Astrocyte of the spinal cord (primary cell): ENCODE measurements at places on chromosomes 7 and 10.

GRCh38 chr10:52533986-52534385 lies 219.9 kb downstream of the DKK1 start:
- DNase-seq = no peak

DNA sequence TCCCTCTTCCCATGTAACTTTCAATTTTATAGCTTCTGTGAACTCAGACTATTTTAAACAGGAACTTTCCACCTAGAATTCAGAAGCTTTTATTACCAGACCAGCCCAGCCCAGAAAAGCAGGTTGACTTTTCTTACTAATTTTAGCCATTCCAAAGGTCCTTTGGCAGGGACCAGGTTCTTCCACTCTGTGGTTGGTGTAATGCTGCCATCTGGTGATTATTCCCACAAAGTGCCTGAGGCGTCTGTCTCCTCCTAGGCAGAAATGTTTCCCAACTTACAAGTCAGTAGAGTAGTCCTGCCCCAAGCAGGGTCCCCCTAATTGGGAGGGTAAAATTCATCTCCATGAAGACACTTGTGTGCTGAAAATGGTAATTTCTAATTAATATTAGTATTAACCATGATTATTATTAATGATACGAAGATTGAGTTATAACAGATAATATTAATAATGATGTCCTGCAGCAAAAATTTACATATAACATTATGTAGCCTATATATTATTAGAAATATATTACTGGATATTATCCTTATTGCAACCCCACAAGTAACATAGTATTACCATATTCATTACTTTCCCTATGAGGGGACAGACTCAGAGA lies 53.0 kb upstream of the PPP1R17 start:
- peak; percentile 53 for DNase-seq

- DNase-seq = no peak
These were observed 29.6 kb downstream of the FAM133B start for GRCh38 chr7:92560602-92561001.

GRCh38 chr7:151239837-151240459 lies 7.7 kb downstream of the CHPF2 start:
- DNase-seq = no peak

GRCh38 chr10:81002382-81002781 lies 464.7 kb downstream of the SH2D4B start:
- no peak for DNase-seq

- DNase-seq = no peak
These were observed 158.4 kb upstream of the NEBL start for GRCh38 chr10:21055339-21056135.

- DNase-seq = no peak
These were observed 70.5 kb downstream of the DENND2A start for GRCh38 chr7:140570120-140570519.

GRCh38 chr10:119668461-119668860 lies 17.3 kb downstream of the BAG3 start:
- DNase-seq = no peak

DNA sequence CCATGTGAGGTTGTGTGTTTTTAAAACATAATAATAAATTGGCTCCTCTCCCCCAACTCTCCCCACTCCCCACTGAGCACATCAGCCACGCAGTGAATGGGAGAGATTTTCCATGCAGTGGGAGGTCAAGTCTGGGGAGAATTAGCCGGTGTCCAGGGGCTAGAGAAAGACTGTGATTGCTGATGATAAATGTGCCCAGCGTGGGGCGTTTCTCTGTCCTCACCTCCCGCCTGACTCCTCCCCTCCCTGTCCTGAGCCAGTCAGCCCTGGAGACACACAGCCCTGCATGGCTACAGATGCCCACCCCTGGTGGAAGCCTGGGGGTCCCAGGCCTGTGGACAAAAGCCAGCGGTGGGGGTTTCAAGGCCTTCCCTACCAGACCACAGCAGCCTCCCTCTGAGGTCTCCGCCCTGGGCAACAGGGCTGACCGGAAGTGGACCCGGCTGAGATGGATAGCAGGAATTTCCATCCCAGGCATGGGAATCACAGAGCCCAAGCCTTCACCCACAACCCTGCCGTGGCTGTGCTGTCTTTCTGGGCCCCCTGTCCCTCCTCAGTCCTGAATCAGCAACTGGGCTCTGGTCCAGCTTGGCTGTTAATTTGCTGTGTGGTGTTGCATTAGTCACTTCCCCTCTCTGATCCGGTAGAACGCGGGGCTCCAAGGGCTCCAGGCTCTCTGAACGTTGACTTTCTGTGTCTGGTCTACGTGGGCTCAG lies 46.8 kb upstream of the SLC29A3 start:
- DNase-seq = peak; percentile 67

GRCh38 chr10:119233123-119233820 lies 25.9 kb downstream of the GRK5 start:
- no peak for DNase-seq

GRCh38 chr10:2734603-2735002 lies 332.7 kb upstream of the PFKP start:
- no peak for DNase-seq

GRCh38 chr7:42883950-42884349 lies 27.9 kb downstream of the C7orf25 start:
- peak; percentile 24 for DNase-seq

DNA sequence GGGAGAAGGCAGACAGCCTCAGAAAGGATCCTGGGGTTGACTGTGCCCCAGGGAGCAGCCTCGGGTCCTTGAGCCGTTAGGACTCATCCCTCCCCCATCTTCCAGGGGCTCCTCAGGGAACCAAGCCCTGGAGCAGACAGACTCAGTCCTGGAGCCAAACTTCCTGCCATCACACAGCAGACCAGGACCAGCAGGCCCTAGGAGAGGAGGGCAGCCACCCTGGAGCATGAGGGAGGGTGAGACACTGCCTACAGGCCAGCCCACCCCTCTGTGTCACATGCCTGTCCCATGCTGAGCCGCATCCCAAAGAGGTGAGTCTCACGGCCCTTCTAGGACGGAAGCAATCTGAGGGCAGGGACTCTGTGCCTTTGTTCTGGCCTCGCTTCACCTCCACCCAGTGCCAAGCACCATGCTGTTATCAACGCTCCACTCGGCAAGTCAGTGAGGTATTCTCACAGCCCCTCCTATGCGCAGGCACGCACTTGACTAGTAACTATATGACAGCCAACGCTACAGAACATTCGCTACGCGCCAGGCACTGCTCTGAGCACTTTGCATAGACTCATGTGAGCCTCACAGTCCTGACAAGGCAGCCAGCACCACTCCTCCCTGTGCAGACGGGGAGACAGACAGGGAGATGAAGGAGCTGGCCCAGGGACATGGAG lies 19.1 kb downstream of the MAD1L1 start:
- no peak for DNase-seq

- no peak for DNase-seq
These were observed 61.9 kb downstream of the FOXL3 start for GRCh38 chr7:351681-352480.

GRCh38 chr7:80984619-80985018 lies 65.8 kb upstream of the SEMA3C start:
- no peak for DNase-seq

- DNase-seq = no peak
These were observed 30.0 kb downstream of the TSPAN15 start for GRCh38 chr10:69481305-69481704.

DNA sequence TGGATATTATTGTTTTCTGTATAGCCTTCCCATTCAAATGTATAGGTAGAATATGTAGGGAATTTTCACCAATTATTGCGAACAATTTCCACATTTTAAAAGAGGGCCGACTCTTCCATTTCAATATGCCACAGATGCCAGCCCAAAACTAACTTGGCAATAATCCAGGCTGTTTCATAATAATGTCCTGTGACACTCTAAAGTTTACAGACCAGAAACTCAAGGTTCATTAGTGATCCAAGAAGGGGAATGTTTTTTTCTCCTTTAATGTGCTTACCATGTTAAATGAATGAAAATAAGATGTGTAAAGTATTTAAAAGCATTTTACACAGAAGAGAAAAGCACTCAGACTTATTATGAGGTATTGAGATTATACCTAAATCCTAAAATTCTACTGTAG lies 63.0 kb upstream of the FAM3C start:
- DNase-seq = no peak

DNA sequence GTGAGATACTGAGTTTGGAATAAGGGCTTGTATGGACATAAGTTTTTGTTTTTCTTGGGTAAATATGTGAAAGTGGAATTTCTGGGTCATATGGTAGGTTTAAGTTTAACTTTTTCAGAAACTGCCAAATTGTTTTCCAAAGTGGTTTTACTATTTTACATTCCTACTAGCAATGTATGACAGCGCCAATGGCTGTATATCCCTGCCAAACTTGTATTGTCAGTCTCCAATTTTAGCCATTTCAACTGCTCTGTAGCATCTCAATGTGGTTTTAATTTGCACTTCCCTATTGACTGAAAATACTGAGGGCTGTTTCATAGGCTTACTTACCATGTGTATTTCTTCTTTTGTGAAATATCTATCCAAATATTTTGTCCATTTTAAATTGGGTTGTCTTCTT lies 90.5 kb upstream of the ZNF32 start:
- no peak for DNase-seq

DNA sequence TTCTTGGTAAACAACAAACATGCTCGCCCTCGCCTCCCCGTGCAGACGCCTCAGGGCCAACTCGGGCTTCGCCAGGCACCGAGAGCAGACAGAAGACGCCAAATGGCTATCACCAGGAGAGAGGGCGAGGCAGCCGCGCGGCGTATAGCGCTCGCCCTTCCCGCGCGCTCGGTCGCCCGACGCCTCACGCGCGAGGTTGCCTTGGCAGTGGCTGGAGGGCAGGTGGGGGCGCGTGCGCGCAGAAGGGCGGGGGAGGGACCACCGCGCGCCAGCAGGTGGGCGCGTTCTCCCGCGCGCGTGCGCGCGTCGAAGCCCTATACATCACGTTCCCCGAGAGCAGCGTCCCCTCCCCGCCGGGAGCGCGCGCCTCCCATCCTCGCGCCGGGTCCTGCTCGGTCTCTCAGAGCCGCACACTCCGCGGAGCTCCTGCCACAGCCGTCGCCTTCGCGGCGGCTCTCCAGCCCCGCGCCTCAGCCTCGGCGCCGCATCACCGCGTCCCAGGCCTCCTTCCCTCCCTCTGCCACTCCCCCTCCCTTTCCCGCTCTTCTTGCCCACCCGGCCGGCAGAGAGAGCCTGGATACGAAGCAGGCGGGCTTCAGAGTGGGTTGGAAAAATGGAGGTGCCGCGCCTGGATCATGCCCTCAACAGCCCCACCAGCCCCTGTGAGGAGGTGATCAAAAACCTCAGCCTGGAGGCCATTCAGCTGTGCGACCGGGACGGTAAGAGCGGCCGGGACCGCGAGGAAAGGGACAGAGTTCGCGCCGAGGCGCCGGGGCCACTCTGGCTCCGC lies at the start of gene PHYHIPL:
TSS of gene PHYHIPL (plus strand) at position 403 of the 790 bp plus-strand sequence. CDS start at position 614, 211 bp downstream.
- DNase-seq = no peak

GRCh38 chr7:112220877-112221434 lies 14.5 kb downstream of the ZNF277 start:
- DNase-seq = no peak

- DNase-seq = no peak
These were observed 16.1 kb downstream of the PRF1 start for GRCh38 chr10:70586348-70586930.

DNA sequence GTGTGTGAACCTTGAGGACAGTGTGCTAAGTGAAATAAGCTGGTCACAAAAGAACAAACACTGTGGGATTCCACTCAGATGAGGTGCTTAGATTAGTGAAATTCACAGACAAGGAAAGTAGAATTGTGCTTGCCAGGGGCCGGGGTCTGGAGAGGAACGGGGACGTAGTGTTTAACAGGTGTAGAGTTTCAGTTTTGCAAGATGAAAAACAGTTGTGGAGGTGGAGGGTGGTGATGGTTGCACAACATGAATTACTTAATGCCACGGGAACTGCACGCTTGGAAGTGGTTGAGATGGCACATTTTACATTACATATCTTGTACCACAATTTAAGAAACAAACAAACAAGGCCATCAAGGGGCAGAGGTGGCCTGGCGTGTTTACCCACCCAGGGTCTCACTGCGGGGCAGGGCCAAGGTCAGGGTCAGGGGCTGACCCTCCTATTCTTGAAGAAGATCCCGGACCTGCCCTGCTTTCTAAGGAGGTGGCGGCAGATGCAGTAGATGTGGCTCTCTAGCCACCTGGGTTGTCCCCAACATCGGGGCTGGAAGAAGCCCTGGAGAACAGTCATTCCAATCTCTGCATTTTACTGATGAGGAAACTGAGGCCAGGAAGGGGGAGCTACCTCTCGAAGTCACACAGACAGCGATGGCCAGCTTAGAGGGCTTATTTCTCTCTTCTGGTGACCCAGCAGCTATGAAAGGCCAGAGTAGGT lies 91.5 kb upstream of the LRRC4 start:
- DNase-seq = no peak

GRCh38 chr7:141158561-141158960 lies 84.7 kb downstream of the TMEM178B start:
- DNase-seq = peak; percentile 99

GRCh38 chr10:99784727-99785441 lies 2.4 kb downstream of the ABCC2 start:
- DNase-seq = no peak

- no peak for DNase-seq
These were observed 40.5 kb downstream of the TBATA start for GRCh38 chr10:70744617-70745143.

GRCh38 chr7:106911959-106912358 lies 46.9 kb downstream of the PIK3CG start:
- no peak for DNase-seq

- no peak for DNase-seq
These were observed 280.8 kb upstream of the CDC14C start for GRCh38 chr7:48643431-48644013.

DNA sequence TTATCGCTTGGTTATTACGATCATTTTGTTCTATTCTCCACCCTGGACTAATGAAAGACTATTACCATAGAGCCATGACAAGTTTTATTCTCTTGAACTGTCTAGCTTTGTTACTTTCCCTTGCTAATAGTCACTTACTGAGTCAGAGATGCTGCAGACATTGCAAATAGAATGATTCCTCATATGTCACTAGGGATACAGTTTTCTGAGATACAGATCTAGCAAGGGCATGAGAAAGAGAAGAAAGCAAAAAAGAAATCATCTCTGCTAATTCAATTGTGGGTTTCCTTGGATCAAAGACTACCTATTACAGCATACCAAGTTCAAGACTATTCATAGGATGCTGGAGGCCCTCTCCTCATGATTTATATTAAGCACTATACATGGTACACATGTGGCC lies 204.3 kb downstream of the MBL2 start:
- no peak for DNase-seq

- DNase-seq = peak; percentile 46
These were observed 1.6 kb downstream of the AIFM2 start for GRCh38 chr10:70130878-70131559.

- no peak for DNase-seq
These were observed 22.2 kb upstream of the ADAMTS14 start for GRCh38 chr10:70650104-70650503.

GRCh38 chr7:155802906-155803417 lies 9.3 kb downstream of the SHH start:
- no peak for DNase-seq

DNA sequence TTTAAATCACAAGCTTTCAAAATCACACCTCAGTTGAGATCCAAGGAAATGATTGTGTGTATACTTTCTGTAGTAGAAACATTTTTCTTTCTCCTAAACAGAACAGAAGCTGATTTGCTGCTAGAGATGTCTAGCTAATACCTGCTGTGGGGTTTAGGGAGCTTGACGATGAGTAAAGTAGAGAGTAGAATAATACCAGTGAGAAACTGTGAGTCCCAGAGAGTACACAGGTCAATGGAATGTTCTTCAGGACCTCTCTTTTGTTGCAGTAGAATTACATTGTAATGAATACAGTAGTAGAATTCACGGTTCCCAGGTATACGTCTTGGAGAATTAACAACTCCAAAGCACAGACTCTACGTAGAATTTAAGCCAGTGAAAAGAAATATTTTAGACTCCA lies 18.0 kb downstream of the TRUB1 start:
- DNase-seq = no peak

GRCh38 chr7:73921623-73922528 lies 60.9 kb downstream of the TMEM270 start:
- DNase-seq = no peak
